Placental pericyte (primary cell): ENCODE measurements at places on chromosomes 16 and 17. TPM values are rescaled to one million over a fixed set of nuclear protein-coding genes. Genes with fewer than 3 reads are reported as not detected.

The HSF5 gene
- total RNA-seq, result under 0.01 TPM in 1 of 2 replicates, not detected in the other

The HOXB7 gene
- 0.66 and 1.1 TPM in 2 replicates for total RNA-seq

The RAD51D gene
- 7.2 and 13.6 TPM in 2 replicates for total RNA-seq

The CDH11 gene
- total RNA-seq, result 338 and 1,064 TPM in 2 replicates

The HSD17B1 gene
- total RNA-seq, result 6.8 and 8.4 TPM in 2 replicates

The SCARF1 gene
- total RNA-seq, result 0.14 and 0.44 TPM in 2 replicates

The HOXB8 gene
- not detected in 2 replicates for total RNA-seq

The FAM171A2 gene
- total RNA-seq, result 2.2 and 3.4 TPM in 2 replicates

The CRYBA1 gene
- total RNA-seq, result not detected in 2 replicates

The PDK2 gene
- total RNA-seq, result 21.6 and 43.5 TPM in 2 replicates

The TBC1D3 gene
- total RNA-seq, result not detected in 2 replicates

The CDRT15 gene
- not detected in 2 replicates for total RNA-seq

The CD300LB gene
- total RNA-seq, result not detected in 2 replicates

The ZNF624 gene
- 3.1 and 5.6 TPM in 2 replicates for total RNA-seq

The TBX2 gene
- total RNA-seq, result 42.5 and 102 TPM in 2 replicates

The AXIN2 gene
- 1.1 TPM in 2 replicates for total RNA-seq

The WSCD1 gene
- total RNA-seq, result 0.14 and 1.8 TPM in 2 replicates

The KRTAP9-3 gene
- not detected in 2 replicates for total RNA-seq

The CRHR1 gene
- total RNA-seq, result not detected in 2 replicates

The TEKT3 gene
- total RNA-seq, result not detected in 2 replicates

The IGF2BP1 gene
- 30.6 and 49.0 TPM in 2 replicates for total RNA-seq

The KRTAP4-5 gene
- not detected in 2 replicates for total RNA-seq

The TBC1D3C gene
- not detected in 2 replicates for total RNA-seq

The GRAPL gene
- total RNA-seq, result 0.14 TPM in 1 of 2 replicates, not detected in the other

The MARVELD3 gene
- total RNA-seq, result not detected in 2 replicates
